ENCODE measurements at places on chromosomes 11 and 22.

DNA sequence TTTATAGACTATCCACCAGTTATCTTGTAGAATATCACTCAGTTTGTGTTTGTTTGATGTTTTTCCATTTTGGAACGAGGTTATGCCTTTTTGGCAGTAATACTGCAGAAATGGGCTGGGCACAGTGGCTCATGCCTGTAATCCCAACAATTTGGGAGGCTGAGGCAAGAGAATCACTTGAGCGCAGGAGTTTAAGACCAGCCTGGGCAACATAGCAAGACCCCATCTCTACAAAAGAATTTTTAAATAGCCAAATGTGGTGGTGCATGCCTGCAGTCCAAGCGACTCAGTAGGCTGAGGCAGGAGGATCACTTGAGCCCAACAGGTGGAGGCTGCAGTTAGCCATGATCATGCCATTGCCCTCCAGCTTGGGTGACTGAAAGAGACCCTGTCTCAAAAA is 22.8 kb upstream of the B4GALNT4 start:
- no peak for DNase-seq

- no peak for DNase-seq
Observed at GRCh38 chr11:2460540-2461252, 15.9 kb downstream of the KCNQ1 start.

DNA sequence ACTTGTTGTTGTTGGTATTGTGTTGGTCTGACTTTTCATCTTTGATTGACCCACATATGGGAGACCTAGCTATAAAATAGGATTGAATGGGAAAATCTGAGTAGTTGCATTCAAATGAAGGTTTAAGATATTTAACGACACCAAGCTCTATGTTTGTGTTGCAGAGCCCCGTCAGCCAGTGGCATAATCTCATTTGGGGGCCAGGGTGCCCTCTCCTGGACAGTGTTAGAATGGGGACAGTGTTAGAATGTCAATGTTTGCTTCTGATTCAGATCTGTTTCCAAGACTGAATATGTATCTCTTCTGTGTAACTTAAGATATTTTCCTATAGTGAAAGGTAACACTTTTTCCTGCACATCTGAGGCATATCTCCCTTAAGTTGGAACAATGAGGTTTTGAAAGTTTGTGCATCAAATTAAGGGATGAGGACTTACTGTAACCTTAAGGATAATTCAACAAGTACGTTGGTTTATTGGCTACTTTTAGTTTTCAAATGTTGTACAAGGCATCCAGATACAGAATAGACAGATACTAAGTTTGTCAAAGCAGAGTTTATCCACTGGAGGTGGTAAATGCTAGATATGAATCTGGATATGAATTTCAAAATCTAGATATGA is 5.3 kb upstream of the OR52M1 start:
- peak; percentile 76 for DNase-seq

DNA sequence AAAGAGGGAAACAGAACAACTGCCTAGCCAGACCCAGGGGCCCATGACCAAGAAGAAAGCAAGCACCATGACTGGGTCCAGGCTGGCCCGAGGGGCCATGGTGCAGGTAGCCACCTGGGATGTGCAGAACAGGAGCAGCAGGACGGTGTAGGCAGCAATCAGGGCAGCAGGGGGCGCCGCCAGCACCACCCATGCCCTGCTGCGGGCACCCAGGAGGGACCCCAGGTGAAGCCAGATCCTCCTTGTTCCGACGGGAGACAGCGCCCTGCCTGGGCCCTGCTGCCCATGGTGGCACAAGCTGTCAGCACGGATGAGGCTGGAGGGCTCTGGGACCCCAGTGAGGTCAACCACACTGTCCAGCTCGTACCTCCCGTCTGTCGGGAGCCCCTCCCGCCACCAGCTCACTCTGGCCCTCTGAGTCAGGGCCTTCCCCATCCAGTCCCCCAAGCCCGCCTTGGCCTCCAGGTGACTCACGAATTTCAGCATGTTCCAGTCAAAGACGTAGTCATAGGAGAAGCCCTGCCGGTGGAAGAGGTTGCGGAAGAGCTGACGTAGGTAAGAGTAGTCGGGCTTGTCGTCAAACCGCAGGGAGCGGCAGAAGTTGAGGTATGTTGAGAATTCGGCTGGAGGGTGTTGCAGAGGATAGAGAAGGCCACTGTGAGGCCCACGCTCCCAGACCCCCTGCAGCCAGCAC is 18.8 kb downstream of the CSNK1E start:
- DNase-seq: no peak

DNA sequence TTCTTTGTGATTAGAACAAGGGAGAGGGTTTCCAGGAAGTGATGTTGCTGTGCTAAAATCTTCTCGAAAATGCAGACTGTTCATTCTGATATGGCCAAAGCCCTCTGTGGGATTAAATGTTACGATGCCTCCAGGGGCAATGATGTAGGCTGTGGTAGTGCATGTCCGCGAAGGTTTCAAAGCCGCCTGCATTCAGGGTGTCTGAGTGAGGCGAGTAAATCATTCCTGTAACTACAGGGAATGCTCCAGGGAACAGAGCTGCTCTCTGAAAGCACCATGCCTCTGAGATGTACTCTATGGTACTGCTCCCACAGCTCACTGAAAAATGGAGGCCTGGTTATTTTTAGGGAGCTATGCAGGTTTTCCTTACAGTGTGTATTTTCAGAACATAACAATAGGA is 21.2 kb downstream of the PDGFD start:
- DNase-seq: no peak
